ENCODE measurements at places on chromosomes 11 and 22. TPM values are rescaled to one million over a fixed set of nuclear protein-coding genes. Genes with fewer than 3 reads are reported as not detected.

Gene IL17REL
- 0.22 TPM for total RNA-seq

- no peak for DNase-seq
Observed at GRCh38 chr11:102614031-102614430, 11.1 kb downstream of the MMP20 start.

DNA sequence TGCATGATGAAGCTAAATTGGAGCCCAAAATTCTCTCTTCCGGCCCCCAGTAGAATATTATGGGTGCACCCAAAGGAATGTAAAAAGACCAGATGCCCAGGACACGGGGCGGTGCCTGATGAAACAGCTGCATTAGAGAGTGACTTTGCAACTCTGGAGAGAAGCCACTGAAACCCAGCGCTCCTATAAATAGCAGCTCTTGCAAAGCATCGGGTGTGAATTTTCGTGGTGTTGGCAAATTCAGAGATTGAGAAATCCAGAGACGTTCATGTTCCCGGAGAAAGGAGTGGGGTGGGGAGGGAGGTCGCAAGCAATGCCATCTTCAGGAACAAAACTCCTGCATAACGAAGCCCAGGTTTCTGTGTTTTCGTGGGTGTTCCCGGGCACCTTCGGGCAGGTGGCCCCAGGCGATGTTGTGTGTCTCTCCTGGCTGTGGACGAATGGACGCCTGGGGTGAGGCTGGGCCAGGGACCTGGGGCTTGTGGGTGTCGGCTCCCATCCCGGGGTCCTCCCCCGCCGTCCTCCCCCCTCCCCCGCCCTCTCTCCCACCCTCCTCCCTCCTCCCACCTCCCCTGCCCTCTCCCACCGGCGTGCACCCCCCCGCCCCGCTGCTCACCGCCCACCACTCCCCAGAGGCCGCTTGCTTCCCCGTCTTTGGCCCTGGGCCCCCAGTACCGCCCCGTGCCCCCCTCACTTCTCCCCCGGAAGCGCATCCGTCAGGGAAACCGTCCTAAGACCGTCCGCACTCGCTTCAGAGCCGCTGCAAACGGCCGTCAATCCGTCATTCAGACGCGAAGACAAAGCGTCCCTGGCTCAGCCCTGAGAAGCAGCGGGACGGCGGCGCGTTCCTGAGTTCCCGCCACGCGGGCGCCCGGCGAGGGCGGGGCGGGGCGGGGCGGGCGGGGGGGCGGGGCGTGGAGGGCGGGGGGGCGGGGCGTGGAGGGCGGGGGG is 26.7 kb upstream of the TOLLIP start:
- no peak for DNase-seq

DNA sequence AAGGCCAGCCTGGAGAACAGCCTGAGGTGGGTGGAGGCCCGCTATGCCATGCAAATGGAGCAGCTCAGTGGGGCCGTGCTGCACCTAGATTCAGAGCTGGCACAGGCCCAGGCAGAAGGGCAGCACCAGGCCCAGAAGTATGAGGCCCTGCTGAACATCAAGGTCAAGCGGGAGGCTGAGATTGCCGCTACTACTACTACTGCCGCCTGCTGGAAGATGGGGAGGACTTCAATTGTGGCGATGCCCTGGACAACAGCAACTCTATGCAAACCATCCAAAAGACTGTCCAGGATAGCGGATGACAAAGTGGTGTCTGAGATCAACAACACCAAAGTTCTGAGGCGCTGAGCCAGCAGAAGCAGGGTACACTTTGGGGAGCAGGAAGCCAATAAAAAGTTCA is 3.1 kb upstream of the TMEM218 start:
- DNase-seq = no peak
